ENCODE measurements at places on chromosomes 1 and 21.

DNA sequence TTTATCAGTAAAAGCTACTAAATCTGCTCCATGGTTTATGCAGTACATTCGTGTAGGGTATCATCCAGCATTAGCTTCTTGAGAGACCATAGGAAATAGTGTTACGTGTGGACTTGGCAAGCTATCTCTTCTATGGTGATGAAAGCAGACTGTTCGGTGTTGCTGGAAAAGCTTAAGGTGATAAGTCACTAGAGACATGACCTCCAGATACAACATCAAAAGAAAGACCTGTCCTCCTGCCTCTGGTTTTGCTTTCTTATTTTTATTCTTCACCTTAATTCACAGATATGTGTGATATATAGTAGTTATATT, 53.5 kb upstream of the S1PR1 start:
- no peak for DNase-seq

DNA sequence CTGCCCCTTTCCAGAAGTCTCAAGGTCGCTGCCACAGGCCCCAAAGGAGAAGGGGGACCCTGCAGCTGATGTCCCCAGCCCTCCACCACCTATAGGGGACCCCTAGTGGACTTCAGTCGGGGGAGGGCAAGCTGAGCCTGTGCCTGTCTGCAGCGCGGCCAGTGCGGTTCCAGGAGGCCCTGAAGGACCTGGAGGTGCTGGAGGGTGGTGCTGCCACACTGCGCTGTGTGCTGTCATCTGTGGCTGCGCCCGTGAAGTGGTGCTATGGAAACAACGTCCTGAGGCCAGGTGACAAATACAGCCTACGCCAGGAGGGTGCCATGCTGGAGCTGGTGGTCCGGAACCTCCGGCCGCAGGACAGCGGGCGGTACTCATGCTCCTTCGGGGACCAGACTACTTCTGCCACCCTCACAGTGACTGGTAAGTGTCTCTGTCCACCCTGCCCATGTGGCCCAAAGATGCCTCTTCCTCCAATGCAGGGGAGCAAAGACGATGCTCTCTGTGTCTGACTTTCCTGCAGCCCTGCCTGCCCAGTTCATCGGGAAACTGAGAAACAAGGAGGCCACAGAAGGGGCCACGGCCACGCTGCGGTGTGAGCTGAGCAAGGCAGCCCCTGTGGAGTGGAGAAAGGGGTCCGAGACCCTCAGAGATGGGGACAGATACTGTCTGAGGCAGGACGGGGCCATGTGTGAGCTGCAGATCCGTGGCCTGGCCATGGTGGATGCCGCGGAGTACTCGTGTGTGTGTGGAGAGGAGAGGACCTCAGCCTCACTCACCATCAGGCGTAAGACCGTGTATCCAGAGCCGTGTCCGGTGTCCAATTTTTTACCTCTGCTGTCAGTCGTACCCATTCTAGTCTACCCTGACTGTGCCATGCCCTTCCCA, 79.9 kb downstream of the OBSCN start:
- DNase-seq = no peak

DNA sequence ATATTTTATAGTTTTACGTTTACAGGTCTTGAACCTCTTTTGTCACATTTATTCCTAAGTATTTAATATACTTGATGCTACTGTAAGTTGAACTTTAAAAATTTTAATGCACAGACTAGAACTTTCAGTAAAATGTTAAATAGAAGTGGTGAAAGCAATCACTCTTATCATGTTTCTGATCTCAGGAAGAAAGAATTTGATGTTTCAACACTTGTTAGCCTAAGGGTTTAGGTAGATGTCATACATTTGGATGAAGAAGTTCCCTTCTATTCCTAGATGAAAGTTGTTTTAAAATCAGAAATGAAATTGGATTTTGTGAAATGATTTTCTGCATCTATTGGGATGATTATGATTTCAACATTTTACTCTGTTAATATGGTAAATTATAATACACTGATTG, 63.6 kb upstream of the TTLL7 start:
- no peak for DNase-seq

DNA sequence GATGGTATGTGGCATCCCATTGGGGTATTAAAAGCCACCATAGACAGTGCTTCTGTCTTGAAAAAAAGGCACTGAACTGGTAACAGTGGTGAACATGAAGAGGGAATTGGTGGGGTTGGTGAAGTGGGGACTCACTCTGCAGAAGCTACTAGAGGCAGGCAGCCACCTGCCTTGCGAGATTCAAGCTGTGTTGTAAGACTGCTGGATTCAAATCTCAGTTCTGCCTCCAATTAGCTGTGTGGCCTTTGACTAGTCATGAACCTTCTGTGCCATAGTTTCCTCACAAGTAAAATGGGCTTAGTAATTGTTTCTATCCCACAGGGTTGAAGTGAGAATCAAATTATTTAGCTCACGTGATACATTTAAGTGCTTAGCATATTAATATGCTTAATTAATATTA, 16.6 kb upstream of the ELOA start:
- no peak for DNase-seq

- no peak for DNase-seq
Measured at GRCh38 chr1:70945251-70945650, 102.4 kb downstream of the PTGER3 start.

- no peak for DNase-seq
Measured at GRCh38 chr21:41164981-41165655, 2.8 kb upstream of the BACE2 start.

GRCh38 chr1:38258085-38258627, 211.6 kb upstream of the POU3F1 start:
- no peak for DNase-seq

Measured in effector CD8-positive, alpha-beta T cell (primary cell).